Daoy (cell line): ENCODE measurements at places on chromosomes 7 and 10. TPM values are rescaled to one million over a fixed set of nuclear protein-coding genes. Genes with fewer than 3 reads are reported as not detected.

DNA sequence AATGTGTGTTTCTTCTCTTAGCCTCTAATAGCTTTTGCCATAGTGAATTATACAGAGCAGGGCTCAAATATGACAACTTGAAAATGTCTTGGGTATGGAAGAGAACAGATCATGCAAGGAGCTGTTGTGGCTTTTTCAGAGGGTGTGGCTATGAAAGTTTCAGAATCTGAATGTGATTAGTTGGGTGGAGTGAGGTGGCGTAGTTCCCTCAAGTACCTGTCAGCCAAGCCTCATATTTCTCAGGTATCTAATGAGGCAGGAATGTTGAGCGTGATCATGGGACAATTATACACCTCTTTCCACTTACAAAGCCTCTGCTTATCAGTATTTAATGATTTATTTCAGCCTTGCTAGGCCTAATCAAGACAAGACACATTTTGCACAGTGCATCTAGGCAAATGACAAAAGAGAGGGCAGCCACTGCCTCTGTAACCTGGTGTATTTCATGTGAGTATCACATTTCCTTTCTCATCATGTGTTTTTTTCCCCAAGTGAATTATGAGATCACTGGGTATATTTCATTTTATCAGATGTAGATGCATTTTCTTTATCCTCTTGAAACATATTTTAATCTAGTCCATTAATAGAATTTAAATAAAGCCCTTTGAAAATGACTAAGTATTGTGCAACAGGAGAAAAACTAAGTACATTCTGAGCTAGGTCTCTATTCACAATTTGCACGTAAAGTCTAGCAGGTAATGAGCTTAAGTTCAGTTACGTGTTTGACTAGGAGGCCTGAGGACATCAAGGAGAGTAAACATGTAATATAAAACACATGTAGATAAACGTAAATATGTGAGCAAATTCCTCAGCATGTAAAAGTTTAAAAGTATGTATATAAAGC, 644.4 kb upstream of the IGFBP3 start:
- no peak for DNase-seq

- DNase-seq: peak; percentile 51
Observed at GRCh38 chr10:73644015-73644743, 2.9 kb upstream of the MYOZ1 start.

- peak; percentile 47 for DNase-seq
Observed at GRCh38 chr7:131231381-131232220, 96.1 kb upstream of the MKLN1 start.

DNA sequence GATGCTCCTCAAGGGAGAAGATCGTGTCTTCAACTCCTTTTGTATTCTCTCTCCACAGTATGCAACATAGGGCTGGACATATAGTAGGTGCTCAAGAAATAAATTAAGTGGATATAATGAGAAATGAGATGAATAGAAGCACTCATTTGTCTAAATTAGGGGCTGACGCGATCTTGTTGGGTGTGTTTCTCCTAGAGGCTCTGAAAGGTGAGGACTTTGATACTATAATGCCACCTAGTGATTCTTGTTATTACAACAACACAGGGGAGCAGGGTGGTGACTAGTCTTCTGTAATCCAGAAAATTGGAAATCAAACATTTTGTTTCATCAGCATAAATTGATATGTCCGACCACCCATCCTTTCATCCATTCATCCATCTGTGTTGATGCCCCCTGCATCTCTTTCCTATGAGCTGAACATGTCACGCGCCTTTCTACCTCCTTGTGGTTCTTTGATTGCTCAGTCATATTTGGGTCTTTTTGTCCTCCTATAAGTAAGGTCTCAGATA, 3.5 kb upstream of the CFAP58 start:
- no peak for DNase-seq

DNA sequence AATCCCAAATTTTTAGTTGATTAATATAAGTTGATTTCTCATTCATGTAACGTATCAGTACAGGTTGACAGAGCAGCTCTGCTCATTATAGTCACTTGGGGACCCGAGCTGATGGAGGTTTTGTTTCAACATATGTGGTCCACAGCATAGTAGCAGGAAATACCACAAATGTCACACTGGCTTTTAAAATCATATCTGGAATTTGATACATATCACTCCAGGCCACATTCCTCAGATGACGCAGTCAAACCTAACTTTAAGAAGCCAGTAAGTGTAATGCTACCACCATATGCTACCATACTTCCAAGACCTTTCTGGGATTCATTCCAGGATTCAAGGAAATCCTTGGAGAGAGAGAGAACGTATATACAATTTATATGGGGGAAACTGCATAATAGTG, 156.3 kb downstream of the PHF14 start:
- DNase-seq: peak; percentile 52

GRCh38 chr7:100599911-100600729, 2.0 kb upstream of the PCOLCE start:
- DNase-seq: no peak

SMKR1 gene
- 2.2 and 2.7 TPM in 2 replicates for total RNA-seq

GRCh38 chr7:1020849-1021251, 23.5 kb upstream of the GPR146 start:
- no peak for DNase-seq

DNA sequence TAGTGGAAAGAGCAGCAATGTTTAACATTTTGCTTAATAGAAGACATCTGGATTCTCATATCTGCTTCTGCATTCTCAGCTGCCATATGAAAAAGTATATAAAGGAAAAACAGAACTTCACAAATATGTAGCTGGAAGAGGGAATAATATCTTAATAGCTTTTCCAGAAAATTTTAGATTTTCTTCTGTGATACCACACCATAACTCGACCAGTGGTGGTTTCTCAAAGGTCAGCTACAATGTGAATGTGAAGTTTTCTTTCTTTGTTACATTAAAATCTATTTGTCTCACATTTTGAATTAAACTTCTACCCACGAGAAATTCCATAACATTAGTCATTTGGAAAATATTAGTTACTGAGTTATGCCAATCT, 339.8 kb downstream of the PARD3 start:
- no peak for DNase-seq

PSTK gene
- total RNA-seq: 6.4 and 9.0 TPM in 2 replicates

DNA sequence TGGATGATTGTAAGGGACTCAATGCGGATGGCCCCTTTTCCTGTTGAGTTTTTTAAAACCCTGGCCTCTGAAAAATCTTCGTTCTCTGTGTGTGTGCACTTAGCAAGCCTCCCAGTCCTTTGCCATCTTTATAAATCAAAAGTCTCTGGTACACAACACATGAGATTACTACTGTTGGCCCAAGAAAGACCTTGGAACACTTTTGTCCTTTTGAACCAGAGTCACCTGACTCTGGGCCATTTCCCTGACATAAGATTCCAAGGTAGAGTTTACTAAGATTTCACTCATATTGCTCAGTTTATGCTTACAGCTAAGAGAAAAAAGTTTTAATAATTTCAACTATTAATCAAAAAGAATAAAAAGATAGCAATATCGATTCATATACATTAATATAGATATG, 64.7 kb upstream of the IFRD1 start:
- no peak for DNase-seq

- no peak for DNase-seq
Observed at GRCh38 chr10:125011171-125011925, 69.4 kb downstream of the ZRANB1 start.

ZNF248 gene
- total RNA-seq: 0.51 and 2.3 TPM in 2 replicates

OGDHL gene
- 1.5 and 3.4 TPM in 2 replicates for total RNA-seq

- no peak for DNase-seq
Observed at GRCh38 chr7:101096331-101096956, 11.2 kb downstream of the TRIM56 start.

WEE2 gene
- total RNA-seq: not detected in 2 replicates

ADARB2 gene
- 0.11 and 0.39 TPM in 2 replicates for total RNA-seq

DNA sequence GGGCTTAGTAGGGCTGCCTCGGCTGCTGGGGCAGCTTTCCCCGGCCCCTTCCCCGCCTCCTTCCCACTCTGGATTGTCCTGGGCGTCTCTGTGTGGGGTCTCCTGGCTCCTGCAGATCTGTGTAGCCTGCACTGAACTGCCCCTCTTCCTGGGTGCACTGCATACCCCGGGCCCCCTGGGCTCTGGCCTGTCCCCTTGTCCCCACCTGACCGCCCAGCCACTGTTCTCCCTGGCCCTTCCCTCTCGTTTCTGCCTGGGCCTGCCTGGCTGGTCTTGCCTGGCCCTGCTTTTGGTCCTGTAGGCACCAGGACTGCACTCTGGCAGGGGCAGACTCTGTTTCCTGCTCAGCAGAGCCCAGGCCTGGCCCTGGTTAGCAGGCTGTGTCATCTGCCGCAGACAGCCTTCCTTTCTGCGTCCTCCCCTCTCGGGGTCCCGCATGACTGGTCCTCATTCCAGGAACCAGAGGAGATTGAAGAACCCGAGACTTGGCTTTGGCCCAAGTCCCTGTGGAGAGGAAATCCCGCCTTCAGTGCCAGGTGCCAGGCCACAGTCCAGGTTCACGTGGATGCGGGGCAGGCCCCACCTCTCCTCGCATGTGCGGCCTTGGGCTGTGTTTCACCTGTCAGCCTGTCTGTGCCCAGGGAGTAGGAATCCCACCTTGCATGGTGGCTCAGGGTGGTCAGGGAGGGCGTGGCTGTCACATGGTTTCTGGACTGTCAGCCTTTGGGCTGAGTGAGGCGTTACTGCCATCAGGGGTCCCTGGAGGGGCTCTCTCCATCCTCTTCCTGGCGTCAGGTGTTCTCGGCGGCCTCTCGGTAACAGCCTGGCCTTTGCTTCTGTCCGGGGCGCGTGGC, 9.2 kb downstream of the INPP5A start:
- no peak for DNase-seq

AKR1C8 gene
- not detected in 2 replicates for total RNA-seq

MBL2 gene
- total RNA-seq: not detected in 2 replicates

CRPPA gene
- total RNA-seq: 0.11 and 0.65 TPM in 2 replicates

RADIL gene
- 0.40 and 3.4 TPM in 2 replicates for total RNA-seq

EPO gene
- not detected in 2 replicates for total RNA-seq

- DNase-seq: peak; percentile 30
Observed at GRCh38 chr7:101953248-101953819, 135.9 kb downstream of the CUX1 start.

UBTD1 gene
- total RNA-seq: 8.2 and 8.3 TPM in 2 replicates

GRCh38 chr7:152959610-152960009, 200.1 kb downstream of the ACTR3B start:
- no peak for DNase-seq

DNA sequence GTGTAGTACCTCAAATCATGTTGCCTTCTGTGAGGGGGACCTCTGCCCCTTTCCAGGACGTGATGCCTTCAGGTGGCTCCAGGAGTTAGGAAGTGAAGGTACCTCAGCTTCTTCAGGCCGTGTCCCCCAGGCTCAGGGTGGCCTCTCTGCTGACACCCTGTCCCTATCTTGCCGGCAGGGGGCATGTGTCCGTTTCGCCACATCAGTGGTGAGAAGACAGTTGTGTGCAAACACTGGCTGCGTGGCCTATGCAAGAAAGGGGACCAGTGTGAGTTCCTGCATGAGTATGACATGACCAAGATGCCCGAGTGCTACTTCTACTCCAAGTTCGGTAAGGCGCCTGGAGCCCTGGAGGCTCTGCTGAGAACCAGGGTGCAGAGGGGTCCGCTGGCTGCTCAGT, 9.2 kb downstream of the CPSF4 start:
- DNase-seq: peak; percentile 58
